Cerebellum (tissue), 4 donors: ENCODE measurements at places on chromosomes 12 and 14. TPM values are rescaled to one million over a fixed set of nuclear protein-coding genes. Genes with fewer than 3 reads are reported as not detected.

DNA sequence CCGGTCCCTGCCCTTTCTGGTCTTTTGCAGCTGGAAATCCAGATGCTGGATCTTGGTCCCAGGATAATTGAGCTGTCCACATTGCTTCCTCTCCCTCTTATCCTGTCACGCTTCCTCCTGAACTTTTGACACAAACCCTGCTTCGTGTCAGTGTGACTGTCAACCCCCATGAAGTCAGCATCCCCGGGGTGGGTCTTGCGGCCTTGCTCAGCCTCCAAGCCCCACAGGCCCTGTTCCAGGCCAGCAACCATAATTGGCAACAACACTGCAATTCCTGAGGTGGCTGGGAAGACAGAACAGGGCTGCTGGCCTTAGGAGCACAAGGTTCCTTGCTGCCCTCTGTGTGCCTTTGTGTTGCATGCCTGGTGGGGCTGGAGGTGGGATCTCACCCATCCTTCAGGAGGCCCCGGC is 74.9 kb downstream of the NTF3 start:
- no peak for DNase-seq

DNA sequence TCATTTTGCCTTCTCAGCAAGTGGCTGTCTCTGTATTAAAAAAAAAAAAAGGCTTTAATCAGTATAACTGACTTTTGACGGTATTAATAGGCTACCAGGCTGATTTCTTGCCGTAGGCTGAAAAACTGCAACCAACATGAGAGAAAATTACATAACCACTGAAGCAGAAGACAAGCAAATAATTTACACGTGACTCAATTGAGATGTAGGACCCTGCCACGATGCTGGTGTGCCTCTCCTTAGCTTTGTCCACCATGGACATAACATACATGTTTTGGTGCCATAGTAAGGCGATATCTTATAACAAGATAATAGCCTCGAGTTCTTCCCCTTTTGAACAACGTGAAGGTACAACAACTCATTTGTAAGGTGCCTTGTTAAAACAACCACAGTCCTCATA is 88.7 kb upstream of the GRIP1 start:
- DNase-seq: no peak

DNA sequence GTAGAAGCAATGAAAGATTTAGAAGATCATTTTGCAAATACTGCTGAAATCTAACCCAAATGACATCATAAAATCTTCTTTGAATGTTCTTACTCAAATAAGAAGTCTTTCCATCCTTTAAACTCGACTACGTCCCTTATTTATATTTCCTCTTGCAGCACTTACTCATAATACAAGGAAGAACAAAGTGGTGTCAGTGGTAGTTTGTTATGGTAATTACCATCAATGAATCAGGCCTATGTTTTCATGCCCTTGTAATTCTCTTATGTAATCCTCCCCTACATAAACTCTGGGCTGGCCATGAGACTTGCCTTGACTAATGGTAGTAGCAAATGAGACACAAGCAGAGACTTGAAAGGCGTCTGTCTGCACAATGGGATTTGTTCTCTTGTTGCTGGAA is 17.0 kb downstream of the EEA1 start:
- DNase-seq: no peak

DNA sequence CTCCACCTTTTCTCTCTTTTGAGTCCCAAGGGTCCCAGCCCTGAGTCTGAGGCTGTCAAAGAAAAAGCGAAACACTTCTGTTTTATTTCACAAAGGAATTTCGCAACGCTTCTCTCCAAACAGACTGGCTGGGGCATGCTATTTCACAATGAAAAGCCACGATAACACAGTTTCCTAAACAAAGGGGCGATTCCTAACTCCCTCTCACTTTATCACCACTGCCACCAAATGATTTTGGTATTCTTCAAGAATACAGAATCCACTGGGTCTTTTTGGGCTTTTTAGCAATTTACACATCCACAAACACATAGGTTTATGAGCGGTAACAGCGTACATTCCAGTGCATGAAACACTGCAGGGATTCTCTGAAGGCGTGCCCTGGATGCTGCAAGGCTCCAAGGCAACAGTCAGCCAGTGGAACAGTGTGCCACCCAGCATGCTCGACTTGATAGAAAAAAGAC is 161.2 kb downstream of the DAD1 start:
- DNase-seq: no peak

Gene KLRC1
- total RNA-seq: not detected

Gene LRRC43
- 1.9 TPM for total RNA-seq

Gene ERP27
- total RNA-seq: not detected

Gene CD163
- total RNA-seq: 2.9 TPM

Gene TOMM20L
- not detected for total RNA-seq
